ENCODE measurements at places on chromosomes 1 and 21. TPM values are rescaled to one million over a fixed set of nuclear protein-coding genes. Genes with fewer than 3 reads are reported as not detected.
A peak's percentile ranks its signal among the peaks of the same experiment; 100 is the strongest.

DNA sequence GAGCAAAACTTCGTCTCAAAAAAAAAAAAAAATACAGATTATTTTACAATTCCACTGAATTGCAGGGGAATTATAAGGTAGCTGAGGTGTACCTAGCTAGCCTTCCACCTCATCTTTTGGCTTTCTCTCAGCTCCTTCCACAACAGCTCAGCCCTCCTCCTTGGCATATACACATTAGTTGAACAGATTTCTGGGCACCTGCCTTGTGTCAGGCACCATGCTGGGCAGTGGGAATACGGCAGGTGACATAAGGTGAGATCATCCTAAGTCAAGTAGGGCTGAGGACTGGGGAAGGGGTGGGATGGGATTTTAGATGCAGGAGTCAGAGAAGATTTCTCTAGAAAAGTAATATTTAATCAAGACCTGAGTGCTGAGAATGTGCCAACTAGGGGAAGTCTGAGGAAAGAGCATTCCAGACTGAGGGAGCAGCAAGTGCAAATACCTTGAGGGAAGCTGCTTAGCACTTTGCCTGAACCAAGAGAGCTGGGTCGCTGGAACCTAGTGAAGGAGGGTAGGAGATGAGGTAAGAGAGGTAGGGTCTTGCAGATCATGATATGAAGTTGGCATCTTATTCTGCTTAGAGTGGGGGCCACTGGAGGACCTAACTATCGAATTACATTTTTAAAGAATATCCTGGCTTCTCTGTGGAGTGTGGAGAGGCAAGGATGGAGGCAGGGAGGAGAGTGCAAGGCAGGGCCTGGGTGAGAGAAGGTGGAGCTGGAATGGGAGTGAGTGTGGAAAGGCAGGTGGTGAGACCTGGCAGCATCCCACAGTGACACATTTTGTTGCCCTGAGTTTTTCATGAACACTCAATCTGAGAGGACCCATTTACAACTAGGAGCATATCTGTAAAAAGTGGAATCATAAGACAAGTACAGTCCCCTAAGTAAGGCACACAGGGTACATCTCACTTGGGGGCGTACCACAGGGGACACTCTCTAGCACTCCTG lies 28.2 kb downstream of the LAMC2 start:
- DNase-seq, result no peak

GRCh38 chr1:53361541-53361961 lies 33.7 kb upstream of the LRP8 start:
- DNase-seq, result no peak

DNA sequence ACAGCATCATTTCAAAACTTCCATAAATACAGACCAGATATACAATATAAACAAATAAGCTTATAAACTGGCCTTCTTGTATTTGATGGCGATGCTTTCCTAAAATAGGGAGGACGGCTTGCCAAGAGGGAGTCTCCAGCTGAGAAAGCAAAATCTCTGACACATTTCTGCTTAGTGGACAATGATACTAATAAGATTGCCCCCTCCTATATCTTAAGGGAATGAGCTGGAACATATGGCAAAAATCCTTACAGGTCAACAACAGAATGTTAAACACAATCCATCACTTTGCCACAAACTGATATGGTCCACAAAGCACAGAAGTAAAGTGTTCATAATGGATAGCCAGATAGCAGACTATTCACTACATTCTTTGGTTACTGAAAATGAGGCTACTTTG lies 7.1 kb upstream of the GADD45A start:
- no peak for DNase-seq

GRCh38 chr1:151356696-151357095 lies 9.6 kb upstream of the RFX5 start:
- no peak for DNase-seq

- DNase-seq, result peak; percentile 35
Measured at GRCh38 chr1:182752077-182752988, 37.2 kb upstream of the NPL start.

DNA sequence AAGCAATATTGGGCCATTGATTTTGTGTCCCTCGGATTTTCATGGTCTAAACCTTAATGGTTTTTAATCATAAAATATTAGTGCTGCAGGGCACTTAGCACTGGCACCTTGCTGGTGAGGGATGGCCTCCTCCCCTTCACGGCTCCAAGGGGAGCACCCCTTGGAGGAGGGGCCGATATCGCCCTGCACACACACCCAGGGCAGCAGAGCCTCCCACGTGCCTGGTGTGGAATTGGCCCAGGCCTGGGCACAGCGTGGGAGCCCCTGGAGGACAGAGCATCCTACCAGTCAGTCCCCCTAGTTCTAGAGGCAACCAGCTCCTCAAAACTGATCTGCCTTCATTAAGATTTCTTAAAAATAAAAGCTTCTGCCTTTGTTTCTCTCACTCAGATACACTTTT lies 90.7 kb upstream of the CSF3R start:
- DNase-seq, result no peak

- no peak for DNase-seq
Measured at GRCh38 chr1:154746622-154747299, 123.3 kb downstream of the KCNN3 start.

Gene NUDT4B
- total RNA-seq, result 25.3 TPM

Gene SLAMF7
- 0.08 TPM for total RNA-seq

Gene KCNJ15
- 27.5 TPM for total RNA-seq

Gene RC3H1
- 25.1 TPM for total RNA-seq

Gene ALX3
- total RNA-seq, result not detected
